ENCODE measurements at places on chromosomes 2 and 18.

GRCh38 chr18:79185648-79186047 is 116.5 kb downstream of the ATP9B start:
- DNase-seq = no peak

DNA sequence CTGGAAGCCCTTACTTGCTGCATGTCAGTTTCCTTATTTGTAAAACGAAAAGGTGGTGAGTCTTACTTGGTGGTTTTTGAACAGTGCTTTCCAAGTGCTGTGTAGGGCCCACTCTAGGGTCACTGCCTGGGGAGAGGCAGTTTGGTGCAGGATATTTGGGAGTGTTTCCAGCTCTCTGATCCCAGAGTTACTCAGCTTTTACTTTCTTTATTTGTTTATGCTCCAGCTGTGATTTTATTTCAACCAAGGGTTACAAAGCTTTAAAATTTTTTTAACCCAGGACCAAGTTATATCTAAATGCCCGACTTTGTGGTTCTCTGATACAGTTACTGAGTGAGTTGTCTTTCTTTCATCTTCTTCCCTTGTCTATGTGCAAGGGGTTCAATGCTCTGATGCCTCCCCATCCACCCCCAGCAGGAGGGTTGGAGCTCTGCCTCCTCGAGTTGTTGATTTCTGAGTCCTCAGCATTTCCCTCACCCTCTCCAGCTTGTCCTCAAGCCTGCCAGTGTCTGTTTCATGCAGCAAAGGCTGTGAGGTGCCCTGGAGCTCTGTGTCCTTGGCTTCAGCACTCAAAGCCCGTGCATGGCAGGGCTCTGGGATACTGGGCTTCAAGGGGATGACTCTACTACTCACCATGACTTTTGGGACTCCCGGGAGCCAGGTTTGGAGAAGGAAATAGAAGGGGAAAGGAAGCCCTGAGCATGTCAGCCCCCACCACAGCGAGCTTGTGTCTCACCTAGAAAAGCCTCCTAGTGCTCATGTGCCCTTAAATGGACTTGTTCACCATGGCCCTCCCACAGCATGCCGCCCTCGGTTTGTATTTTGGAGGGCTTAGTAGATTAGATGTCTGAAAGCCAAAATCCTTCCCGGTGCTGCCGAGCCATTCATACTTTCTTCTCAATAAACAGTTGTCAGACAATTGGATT is 236.8 kb downstream of the SETBP1 start:
- DNase-seq = no peak

GRCh38 chr18:11320986-11321385 is 171.6 kb upstream of the PIEZO2 start:
- DNase-seq = no peak

DNA sequence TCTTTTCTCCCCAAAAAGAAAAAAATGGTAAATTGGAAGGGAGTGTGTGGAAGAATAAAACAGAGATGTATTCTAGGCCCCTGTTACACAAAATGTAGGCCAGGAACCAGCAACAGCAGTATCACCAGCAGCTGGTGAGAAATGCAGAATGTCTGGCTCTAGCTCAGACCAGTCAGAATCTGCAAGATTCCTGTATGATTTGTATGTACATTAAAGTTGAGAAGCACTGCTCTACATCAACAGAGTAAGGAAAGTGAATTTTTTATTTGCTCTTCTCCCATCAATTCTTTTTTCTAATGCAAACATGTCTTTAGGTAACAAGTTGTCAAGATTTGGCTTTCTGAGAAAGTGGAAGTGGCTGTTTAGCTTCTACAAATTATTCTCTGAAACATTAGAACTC is 235.4 kb upstream of the FANCL start:
- DNase-seq = no peak

DNA sequence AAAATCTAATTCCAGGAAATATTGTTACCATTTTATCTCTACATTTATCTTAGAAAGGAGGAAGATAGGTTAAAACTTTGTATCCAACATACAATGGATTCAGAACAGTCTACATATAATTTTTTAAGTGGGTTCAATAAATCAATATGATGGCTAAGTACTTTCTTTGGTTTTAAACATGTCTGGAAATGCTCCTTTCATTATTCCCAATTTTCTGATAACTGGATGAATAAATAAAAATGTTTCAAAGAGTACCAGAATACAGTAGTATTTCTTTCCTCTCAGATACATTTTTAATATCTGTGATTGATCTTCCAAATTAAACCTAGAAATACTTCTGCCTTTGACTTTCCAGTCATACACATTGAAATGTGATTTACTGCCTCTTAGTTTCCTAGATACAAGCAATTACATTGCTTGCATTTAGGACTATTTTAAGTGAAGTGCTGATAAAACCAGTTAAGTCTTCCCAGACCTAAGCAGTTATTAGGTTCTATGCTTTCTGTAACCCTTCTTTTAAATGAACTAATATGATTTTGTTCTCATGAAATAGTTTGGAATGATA is 283.5 kb downstream of the CCDC178 start:
- DNase-seq = no peak

DNA sequence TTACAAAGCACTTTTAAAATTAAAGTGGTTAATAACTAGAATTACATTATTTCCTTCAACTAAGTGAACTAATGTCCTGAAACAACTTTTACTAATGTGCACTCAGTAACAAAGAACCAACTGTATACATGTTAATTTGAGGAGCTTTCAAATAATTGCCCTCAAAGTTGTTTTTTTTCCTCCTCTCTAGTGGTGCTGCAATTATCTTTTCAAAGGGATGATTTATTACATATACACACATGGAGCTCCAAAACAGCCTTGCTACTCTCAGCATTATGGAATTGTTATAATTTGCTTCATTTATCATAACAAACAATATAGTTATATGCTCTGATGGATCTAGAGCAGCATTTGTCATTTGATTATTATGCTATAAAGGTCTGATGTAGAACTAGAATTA is 246.3 kb upstream of the RASGRP3 start:
- no peak for DNase-seq

DNA sequence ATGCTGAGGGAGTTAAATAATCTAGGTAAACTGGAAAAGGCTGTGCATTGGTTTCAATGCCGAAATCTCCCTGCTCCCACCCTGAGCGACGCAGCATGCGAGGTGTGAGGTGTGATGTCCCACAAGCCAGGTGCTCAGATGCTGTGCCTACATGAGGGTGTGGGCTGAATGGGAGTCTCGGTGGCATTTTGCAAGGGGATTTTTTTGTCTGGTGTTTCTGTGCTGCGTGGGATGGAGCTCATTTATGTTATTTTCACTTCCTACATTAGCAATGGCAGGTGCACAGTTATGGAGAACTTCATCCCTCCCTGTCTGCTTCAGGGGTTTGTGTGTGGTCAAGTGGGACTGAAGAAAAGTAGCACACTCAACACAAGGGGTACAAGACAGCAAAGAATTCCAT is 110.2 kb upstream of the CCDC68 start:
- DNase-seq = no peak

GRCh38 chr2:105215586-105216192 is 25.9 kb upstream of the GPR45 start:
- DNase-seq = no peak

- no peak for DNase-seq
These were observed 63.3 kb upstream of the WDSUB1 start for GRCh38 chr2:159349674-159350299.

DNA sequence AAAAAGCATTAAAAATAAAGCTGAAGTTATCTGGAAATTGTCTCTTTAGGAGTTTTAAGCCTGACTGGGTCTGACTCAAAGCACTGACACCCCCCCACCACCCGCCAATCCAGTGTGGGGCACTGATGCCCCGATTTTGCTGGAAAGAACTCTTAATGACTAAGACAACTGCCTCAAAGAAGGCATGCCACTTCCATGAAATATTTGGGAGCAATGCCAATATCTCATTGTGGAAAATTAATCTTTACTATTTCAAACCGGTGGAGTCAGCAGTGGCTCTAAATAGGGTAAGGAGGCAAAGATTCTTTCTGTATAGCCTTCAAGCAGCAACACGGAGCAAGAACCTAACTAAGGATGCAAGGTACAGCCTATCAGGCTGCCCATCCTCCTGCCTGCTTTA is 4.5 kb downstream of the FKBP7 start:
- DNase-seq = no peak

DNA sequence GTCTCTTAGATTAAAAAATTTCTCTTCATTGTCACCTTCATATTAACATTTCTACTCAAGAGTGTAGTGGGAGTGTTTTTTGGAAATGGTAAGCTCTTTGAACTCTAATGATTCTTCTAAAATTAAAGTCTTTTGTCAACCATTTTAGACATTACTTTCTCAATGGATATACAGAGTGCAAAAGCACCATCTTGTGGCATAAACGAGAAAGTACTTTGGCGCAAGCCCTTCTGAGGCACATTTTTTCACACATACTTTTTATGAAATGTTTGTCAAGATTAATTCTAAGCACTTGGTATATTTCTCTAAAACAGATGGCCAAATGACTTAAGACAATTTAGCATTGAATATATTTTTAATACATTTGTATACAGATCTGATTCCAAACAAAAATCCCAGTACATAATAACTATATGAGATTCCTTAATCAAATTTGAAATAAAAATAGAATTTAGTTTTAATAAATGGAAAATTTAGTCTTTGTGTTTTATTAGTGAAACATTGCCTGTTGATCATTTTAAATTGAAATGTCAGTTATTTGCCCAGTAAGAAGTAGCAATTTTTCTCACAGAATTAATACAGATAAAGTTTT is 63.3 kb upstream of the GALNT5 start:
- no peak for DNase-seq

GRCh38 chr2:238280083-238280825 is 8.2 kb downstream of the PER2 start:
- no peak for DNase-seq

- no peak for DNase-seq
These were observed 11.2 kb downstream of the RUFY4 start for GRCh38 chr2:218079943-218080913.

- DNase-seq = no peak
These were observed 1.3 kb downstream of the STK39 start for GRCh38 chr2:168246072-168246482.

DNA sequence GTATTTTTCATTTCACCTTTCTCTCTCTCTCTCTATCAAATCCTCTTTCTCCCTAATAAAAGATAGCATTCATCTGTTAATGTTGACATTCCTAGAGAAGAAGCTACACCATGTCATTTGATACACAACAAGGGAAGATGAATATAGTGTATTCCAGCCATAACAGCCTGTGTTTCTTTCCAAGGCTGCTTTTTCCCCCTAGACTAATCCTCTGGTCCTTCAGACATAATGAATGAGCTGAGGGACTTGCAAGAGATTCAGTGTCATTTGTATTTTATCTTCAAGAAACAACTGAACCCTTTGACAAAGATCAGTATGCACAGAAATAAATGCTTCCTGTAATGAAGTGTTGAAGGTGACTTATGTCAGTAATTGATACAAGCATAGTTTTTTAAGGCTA is 284.0 kb upstream of the NXPH2 start:
- no peak for DNase-seq

DNA sequence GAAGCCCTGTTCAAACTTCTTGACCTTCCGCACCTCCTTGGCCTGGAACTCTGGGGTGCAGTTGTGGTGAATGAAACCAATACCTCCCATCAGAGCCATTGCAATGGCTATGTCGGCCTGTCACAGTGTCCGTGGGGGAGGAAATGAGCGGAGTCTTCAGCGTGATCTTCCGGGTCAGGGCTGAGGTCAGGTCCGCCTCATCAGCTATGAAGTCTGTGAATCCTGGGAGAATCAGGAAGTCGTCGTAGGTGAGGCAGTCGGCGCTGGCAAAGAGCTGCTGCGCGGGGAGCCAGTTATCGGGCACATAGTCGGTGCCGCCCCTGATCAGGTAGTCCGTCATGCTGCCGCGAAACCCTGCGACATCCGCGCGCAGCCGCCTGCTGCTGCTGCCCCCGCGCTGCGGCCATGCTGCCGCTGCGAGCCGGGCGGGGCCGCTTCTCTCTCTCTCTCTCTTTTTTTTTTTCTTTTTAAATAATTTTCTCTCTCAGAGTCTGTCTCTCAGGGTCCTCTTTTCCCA is 154.1 kb upstream of the ZSWIM2 start:
- DNase-seq = no peak

GRCh38 chr18:35512761-35513160 is 15.0 kb upstream of the INO80C start:
- no peak for DNase-seq

GRCh38 chr18:62337336-62337735 is 12.2 kb downstream of the TNFRSF11A start:
- DNase-seq = no peak

GRCh38 chr2:108921096-108922030 is 67.7 kb downstream of the EDAR start:
- DNase-seq = no peak

- no peak for DNase-seq
These were observed 34.9 kb downstream of the HDAC4 start for GRCh38 chr2:239365782-239366435.

GRCh38 chr2:905091-905832 is 45.4 kb upstream of the SNTG2 start:
- DNase-seq = no peak

- no peak for DNase-seq
These were observed at the start of gene SATB2 for GRCh38 chr2:199457147-199458008. Gene SATB2 (minus strand): TSS chr2:199457939. CDS start chr2:199456037, 1,902 bp downstream.

- DNase-seq = no peak
These were observed 722 bp upstream of the C2orf15 start for GRCh38 chr2:99140860-99141109.

GRCh38 chr18:3692113-3692621 is 242.2 kb downstream of the TGIF1 start:
- DNase-seq = no peak

DNA sequence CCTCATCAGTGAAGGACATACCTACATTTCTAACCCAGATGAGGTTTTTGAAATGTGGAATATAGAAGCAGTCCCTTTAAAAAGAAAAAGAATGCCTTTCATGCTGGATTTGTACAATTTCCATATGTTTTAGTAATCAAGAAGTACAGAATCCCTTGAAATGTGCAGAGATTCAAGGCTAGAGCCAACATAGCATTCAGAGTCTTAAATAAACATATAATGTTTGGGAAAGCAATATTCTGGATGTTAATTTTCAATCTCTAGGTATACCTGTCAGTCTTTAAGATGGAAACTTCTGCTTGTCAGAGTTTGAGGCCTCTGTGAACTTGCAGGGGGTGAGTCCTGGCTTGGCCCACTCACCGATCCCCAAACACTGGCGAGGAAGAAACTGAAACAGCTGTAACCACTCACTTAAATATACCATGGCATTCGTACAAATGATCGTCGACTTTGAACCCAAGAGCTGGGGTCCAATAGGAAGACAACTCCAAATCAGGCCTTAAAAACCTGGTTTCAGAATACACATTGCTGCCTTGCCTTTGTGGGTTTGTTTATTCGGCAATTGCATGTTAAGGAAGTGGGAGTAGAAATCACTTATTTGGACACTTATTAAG is 132.8 kb upstream of the NCK2 start:
- DNase-seq = no peak

DNA sequence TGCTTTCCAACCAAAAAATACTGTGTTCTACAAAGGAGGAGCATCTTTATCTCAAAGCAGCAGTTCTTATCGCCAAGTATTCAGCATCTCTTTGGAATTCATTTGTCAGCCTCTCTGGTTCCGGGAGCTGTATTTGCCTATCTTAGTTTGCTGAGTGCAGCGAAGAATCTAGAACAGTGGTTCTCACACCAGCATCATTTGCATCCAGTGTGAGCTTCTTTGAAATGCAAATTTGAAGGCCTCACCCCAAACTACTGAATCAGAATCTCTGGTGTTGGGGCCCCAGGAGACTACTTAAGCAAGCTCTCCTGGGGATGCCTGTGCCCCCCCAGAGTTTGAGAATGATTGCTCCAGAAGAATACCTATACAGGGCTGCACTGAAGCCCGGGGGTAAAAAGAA is 1.5 kb upstream of the PTPN2 start:
- DNase-seq = no peak

- no peak for DNase-seq
These were observed 57.7 kb downstream of the ZEB2 start for GRCh38 chr2:144462266-144462665.

Data from activated CD8-positive, alpha-beta memory T cell treated with anti-CD3 and anti-CD28 coated beads, Interleukin-2, amount 50 U/mL, for 4 hours (primary cell).